Activated CD4-positive, alpha-beta T cell treated with anti-CD3 and anti-CD28 coated beads, Interleukin-2, amount 50 U/mL, for 4 hours (primary cell): ENCODE measurements at places on chromosomes 3 and 15.

DNA sequence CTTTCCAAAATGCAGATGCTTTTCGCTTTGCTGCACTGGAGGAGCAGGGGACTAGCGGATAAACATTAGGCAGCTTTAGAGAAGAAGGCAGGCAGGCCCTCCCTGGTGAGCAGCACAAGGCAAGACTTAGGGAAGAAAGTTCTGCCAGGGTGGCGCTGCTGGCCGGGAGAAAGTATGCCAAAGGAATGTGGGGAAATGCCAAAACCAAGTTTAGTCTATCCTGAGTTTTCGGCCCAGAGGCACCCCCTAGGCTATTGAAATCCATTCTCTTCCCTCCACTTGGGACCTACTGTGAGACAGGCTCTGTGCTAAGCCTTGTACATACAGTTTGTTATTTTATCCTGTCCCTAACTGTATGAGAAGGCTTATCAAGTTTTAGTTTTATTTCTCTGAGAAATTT is 9.2 kb downstream of the SHC4 start:
- no peak for DNase-seq

- DNase-seq: no peak
Measured at GRCh38 chr3:112587336-112587735, 25.5 kb downstream of the SLC35A5 start.

GRCh38 chr3:47846186-47846879 is 43.4 kb downstream of the DHX30 start:
- DNase-seq: no peak

DNA sequence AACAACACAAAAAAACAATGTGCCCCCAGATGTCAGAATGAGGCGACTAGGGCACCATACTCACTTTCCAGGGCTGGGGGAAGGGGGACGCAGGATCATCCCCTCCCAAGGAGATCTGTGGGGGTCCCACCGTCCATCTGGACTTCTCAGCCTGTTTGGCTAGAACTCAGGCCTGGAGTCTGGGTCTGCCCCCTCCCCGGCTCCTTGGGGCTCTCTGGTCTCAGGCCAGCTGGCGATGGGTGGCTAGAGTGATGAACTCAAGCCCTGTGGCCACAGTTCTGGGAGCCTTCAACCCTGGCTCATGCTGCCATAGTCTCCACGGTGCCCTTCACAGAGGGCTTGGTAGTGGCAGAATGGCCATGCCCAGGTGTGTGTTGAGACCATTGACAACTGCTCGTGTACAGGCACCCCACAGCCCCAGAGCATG is 13.6 kb downstream of the ZBTB47 start:
- no peak for DNase-seq

DNA sequence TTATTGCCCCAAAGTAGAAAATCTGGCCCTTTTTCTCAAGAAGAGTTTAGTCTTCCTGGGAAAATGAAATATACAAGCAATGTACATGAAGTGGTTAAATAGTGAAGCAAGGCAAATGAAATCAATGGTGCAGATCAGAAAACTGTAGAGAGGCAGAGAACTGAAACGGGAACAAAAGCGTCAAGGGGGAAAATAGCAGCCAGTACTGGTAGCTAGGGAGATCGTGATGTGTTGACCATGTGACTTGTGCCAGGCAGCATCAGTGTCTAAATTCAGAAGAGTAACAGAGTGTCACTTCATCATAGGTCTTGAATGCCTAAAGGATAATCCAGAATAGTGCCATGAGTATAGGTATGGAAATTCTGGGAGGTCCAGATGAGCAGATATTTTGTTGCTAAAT is 163.1 kb downstream of the CHL1 start:
- DNase-seq: no peak

DNA sequence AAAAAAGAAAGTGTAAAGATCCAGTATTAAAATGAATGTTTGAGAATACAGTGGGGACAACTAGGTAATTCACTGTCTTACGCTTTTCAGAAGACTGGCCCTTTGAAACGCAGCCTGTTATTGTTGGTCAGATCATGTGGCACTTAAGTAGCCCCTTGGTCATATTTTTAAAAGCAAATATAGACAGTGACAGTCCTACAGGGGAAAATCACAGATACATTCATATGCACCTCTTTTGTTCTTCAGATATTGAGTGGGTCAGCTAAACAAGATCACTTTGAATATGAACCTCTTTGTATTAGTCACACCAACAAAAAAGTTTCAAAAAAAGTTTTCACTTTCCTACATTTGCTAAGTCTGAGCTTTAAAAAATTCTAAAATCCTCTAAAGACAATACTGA is 36.0 kb downstream of the TIGIT start:
- no peak for DNase-seq

DNA sequence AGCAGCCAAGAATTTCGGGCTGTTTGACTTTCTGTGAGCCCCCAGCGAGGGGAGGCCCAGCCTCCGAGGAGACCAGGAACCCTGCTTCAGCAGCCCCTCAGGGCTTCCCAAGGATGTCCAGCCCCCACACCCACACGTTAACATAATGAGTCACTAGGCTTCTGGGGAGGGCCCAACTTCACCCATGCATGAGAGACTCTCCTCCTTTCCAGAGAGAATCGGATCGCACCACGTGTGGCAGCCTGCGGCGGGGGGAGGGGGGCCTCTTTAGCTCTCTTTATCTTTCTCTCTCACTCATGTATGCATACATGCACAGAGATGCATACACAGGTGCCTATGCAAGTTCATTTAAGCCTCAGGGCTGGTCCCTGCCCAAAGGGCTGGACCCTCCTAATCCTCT is 3.1 kb upstream of the AP2M1 start:
- no peak for DNase-seq

GRCh38 chr3:37041546-37042195 is 48.4 kb downstream of the MLH1 start:
- DNase-seq: no peak
